GM18507 (cell line): ENCODE measurements at places on chromosomes 7 and 10.
A peak's percentile ranks its signal among the peaks of the same experiment; 100 is the strongest.

DNA sequence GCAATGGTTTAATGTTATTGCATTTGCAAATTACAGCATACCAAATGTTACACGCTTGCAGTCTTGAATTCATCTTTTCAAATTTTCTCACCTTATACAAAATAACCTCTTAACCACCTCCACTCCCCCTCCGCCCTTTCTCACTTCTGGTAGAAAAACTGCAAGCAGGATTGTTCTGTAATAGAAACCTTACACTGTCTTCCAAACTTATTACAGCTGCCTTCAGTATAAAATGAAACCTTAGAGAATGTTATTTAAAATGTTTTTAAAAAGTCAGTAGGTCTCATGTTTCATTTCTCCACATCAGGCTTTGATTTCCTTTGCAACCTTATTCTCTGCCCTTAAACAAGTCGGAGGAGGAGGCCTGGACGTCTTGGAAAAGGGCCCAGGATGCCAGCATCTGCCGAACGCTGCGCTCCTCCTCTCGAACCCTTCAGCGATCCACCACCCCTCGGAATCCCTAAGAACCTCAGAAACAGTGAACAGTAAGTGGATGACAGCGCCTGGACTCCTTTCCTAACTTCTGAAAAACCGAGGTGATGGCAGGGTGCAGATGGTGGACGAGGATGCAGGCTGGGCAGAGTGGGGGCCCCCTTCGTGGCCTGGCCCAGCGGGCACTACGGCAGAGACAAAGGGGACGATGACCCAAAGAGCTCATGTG, 74.0 kb downstream of the FGFR2 start:
- DNase-seq, result no peak

GRCh38 chr10:1573981-1574380, 163.3 kb downstream of the ADARB2 start:
- no peak for DNase-seq

GRCh38 chr7:70000737-70001348, 402.6 kb downstream of the AUTS2 start:
- DNase-seq, result no peak

DNA sequence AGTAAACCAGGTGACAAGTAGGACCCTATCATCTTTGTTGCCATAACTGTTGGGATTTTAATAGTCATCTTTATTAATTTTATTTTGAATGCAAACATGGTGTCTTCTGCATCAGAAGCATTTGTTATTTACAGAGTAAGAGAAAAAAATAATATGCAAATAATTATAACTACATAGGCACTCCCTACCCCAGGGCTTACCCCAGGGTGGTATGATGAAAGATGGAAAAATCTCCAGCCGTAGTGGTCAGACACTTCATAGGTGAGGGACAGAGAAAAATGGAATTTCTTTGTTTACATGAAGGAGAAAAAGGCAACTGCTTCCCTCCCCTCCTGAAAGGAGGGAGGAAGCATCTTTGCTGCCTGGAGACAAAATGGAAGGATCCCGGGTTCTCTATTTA, 29.7 kb downstream of the STOX1 start:
- no peak for DNase-seq

- no peak for DNase-seq
Measured at GRCh38 chr10:35316218-35316967, 19.9 kb upstream of the CCNY start.

- no peak for DNase-seq
Measured at GRCh38 chr7:157474685-157475084, 137.9 kb downstream of the DNAJB6 start.

DNA sequence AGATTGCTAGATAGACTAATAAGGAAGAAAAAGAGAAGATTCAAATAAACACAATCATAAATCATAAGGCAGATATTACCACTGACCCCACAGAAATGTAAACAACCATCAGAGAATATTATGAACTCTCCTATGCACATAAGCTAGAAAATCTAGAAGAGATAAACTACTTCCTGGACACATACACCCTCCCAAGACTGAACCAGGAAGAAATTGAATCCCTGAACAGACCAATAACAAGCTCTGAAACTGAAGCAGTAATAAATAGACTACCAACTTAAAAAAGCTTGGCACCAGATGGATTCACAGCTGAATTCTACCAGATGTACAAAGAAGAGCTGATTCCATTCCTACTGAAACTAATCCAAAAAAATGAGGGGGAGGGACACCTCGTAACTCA, 24.5 kb upstream of the STARD3NL start:
- DNase-seq, result no peak

DNA sequence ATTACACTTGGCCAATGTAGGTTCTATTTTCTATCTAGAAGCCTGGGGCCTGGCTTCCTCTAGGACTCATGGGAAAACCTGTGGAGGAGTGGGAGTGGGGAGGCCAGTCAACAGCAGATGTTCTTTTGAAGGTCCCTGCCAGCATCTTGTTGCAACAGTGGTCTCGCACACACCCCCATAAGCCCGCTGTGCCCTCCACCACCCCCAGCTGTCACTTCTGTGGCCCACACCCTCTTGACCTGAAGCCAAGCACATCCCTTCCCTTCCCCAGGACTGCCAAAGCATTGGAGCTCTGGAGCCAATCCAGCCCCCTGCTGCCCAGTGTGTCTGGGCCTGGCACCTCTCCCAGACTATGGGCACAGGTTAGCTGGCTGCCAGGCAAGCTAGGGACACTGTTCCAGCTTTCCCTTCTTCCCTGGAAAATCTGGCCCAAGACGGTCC, 1.9 kb upstream of the STX1A start:
- DNase-seq, result no peak

GRCh38 chr7:107982918-107983389, 20.0 kb downstream of the LAMB1 start:
- DNase-seq, result no peak

DNA sequence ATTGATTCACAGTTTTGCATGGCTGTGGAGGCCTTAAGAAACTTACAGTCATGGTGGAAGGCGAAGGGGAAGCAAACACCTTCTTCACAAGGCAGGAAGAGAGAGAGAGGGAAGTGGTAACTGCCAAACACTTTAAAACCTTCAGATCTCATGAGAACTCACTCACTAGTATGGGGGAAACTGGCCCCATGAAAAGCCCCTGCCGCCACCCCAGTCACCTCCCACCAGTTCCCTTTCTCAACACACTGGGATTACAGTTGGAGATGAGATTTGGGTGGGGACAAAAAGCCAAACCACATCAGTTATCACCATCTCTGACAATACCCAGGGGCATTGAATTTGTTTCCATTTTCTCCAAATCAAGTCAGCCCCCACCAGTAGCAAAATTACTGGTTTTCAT, 740.4 kb downstream of the GATA3 start:
- no peak for DNase-seq

- DNase-seq, result no peak
Measured at GRCh38 chr7:20642166-20642565, 26.7 kb downstream of the ABCB5 start.

- peak; percentile 56 for DNase-seq
Measured at GRCh38 chr10:100267239-100268104, at the start of gene CWF19L1. Gene CWF19L1 (minus strand): TSS chr10:100267638. CDS start chr10:100267593, 45 bp downstream.
